Ovary (tissue), 10 donors: ENCODE measurements at places on chromosomes 1 and 21. TPM values are rescaled to one million over a fixed set of nuclear protein-coding genes. Genes with fewer than 3 reads are reported as not detected.

The NUDT4B gene
- 0.98 TPM for polyA plus RNA-seq

The MANEAL gene
- 0.99 TPM for polyA plus RNA-seq

The FCGR3B gene
- polyA plus RNA-seq = 0.19 TPM

The CFH gene
- polyA plus RNA-seq = 177 TPM
